ENCODE measurements at places on chromosomes 12 and 14.

DNA sequence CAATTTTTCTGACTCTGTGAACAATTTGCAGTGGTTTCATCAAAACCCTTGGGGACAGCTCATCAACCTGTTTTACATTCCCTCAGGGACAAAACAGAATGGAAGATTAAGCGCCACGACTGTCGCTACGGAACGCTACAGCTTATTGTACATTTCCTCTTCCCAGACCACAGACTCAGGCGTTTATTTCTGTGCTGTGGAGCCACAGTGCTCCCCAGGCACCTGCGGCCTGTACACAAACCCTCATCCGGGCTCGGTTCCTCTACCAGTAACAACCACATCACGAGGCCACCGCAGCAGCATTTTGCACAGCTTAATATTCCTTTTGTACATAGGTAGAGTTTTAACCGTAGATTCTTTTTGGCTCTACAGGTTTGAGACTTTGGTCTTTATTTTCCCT is 397.4 kb upstream of the OR4E1 start:
- DNase-seq = no peak

- DNase-seq = no peak
Measured at GRCh38 chr14:101250336-101250947, 310.9 kb upstream of the DIO3 start.

GRCh38 chr12:48686037-48686595 is 4.1 kb upstream of the KANSL2 start:
- DNase-seq = no peak

- no peak for DNase-seq
Measured at GRCh38 chr12:9144730-9145106, 29.0 kb upstream of the A2M start.

DNA sequence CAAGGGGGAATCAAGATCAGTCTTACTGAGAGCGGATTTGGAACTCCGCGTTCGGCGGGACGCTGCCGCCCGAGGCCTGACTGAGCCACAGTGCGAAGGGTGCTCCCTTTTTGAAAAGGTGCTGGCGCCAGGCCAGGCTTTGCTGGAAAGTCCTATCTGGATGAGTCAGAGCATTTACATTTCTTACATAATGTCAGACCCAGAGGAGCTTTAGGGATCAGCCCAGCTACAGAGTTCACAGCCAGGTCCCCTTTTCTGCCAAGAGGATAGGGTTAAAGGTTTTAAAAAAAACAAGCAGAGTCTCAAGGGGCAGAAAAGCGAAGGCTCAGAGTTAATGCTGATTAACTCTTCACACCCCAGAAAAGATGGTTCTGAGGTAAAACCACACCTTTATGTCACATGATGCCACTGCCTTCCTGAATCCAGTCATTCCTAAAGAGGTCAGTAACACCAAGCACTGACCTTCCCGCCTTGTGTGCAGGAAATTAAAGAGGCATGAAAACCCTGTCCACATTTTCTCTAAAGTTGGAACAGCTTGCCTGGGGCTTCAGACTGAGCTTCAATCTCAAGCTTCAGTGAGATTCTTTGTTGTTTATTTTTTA is 11.7 kb upstream of the FBXL14 start:
- no peak for DNase-seq

GRCh38 chr12:48489012-48489411 is 6.7 kb downstream of the C12orf54 start:
- no peak for DNase-seq

DNA sequence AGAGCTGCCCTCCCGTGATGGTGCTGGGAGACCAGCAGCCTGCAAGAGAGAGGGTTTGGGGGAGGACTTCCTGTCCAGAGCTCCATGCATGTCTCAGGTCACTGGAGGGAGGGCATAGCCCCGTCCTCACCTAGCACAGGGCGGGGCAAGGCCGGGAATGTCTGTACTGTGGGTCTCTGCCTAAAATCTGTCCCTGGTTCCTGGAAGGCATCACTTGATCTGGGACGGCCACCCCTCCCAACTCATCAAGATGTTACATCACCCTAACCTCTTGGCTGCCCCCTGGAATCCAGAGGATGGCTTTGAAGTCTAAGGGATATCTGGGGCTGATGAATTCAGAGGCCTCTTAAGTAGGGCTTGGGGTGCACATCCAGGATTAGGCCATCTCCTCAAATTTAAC is 37.0 kb upstream of the MEG3 start:
- no peak for DNase-seq

- DNase-seq = no peak
Measured at GRCh38 chr14:77212943-77213678, 31.5 kb downstream of the TMEM63C start.

GRCh38 chr14:73576391-73576790 is 7.4 kb downstream of the ACOT2 start:
- no peak for DNase-seq

- DNase-seq = no peak
Measured at GRCh38 chr12:15443611-15444010, 121.3 kb downstream of the PTPRO start.

GRCh38 chr14:99604766-99605298 is 825 bp upstream of the CCDC85C start:
- DNase-seq = no peak

- no peak for DNase-seq
Measured at GRCh38 chr12:131897276-131897675, 2.9 kb downstream of the ULK1 start.

DNA sequence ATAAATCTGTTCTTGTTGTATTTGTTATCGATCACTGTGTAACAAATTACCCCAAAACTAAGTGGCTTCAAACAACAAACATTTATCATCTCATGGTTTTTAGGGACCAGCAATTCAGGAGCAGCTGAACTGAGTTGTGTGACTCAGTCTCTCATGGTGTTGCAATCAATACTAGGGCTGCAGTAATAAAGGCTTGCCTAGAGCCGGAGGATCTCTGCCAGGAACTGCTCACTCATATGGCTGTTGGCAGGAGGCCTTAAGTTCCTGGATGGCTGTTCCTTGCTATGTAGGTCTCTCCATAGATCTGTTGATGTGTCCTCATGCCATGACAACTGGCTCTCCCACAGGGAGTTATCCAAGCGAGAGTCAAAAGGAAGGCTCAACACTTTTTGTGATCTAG is 3.8 kb upstream of the PSMC6 start:
- DNase-seq = no peak

- DNase-seq = no peak
Measured at GRCh38 chr12:48980953-48981756, 3.0 kb downstream of the WNT1 start.

Measured in cortex of kidney (tissue), 1 donor.